Left renal pelvis (tissue), 4 donors: ENCODE measurements at places on chromosomes 6 and 20.

DNA sequence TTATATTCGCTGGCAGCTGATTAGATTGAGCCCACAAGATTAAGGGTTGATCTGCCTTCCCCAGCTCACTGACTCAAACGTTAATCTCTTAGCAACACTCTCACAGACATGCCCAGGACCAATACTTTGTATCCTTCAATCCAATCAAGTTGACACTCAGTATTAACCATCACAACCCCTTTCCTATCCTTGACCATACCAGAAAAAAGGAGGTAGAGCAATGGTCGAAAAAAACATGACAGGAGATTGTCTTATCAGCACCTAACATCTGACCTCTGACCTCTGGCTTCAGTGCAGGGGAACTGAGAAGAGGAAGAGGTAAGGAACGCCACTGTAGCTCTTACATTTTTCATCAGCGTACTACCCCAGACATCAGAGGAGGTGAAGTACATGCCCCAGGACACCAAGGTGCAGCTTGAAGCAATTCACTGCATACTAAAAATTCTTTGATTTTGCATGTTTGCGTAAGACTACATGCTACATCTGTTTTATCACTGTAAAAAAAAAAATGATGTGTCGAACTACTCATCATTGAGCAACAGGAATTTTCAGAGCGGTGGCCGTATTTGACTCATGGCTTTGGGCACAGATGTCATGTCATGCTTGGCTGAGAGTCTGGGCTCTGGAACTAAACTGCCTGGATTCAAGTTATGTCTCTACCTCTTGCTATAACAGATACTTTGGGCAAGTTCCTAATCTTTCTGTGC is 188.0 kb upstream of the TAB2 start:
- DNase-seq = no peak

DNA sequence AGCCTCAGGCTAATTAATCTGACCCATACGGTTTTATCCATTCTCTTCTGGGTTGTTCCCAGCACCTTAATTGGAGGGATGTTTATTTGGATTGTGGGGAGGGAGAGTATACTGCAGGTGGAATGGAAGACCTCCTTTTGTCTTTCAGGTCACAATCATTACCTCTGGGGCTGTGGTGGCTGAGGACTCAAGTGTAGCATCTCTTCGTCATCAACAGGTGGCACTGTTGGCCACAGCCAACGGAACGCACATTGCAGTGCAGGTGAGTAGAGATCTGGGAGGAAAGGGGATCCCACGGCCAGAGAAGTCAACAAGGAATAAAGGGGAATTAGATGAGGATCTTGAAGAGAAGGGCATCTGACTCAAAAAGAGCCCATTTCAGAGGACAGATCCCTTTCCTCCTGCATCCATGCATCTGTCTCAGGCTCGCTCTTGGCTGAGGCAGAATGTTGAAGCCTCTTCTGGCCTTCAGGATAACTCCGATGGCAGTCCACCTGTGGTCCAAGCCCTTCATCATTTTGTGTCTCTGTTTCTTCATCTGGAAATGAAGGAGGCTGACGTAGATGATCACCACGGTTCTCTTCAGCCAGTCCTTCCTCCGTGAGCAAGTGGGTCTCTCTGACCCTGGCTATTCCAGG is 3.2 kb upstream of the DEF6 start:
- no peak for DNase-seq

DNA sequence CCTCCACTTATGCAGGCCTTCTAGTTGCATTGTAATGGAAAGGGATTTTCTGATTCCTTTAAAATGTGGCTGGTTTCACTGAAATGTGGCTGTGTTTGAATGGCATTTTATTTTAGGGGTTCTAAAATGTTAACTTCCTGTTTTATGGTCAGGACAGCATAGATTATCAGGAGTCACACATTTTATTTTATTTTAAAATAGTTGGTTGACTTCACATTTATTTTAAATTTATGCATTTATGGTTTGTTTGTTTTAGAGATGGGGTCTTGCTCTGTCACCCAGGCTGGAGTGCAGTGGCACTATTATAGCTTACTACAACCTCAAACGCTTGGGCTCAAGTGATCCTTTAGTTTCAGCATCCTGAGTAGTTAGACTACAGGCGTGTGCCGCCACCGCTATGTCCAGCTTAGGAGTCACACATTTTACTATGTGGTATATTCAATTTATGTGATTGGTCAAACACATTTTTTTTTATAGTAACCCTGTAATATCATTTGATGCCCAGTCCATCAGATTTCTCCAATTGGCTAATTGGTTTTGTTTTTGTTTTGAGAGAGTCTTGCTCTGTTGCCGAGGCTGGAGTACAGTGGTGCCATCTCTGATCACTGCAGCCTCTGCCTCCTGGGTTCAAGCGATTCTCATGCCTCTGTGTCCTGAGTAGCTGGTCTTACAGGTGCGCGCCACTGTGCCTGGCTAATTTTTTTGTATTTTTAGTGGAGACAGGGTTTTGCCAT is 2.3 kb downstream of the DTD1 start:
- DNase-seq = no peak

- DNase-seq = no peak
These were observed 88.0 kb downstream of the MRPL14 start for GRCh38 chr6:44039191-44039719.

DNA sequence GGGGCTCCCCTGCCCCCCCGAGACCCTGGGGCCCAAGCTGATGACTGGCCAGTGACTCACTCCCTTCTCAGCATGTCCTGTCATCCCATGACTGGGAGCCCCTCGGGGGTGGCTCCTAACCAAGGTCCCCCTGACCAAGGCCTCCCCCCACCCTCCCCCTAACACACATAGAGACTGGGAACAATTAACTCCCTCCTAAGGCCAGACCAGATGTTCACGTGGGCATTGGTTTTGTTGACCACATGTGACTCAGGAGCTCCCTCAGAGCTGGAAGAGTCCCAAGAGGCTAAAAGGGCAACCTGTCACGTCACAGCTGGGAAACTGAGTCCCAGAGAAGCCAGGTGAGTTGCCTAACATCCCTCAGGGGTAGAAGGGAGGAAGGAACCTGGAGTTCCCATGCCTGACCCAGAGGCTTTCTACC is 10.6 kb upstream of the CCN5 start:
- DNase-seq = no peak

- DNase-seq = no peak
These were observed 16.3 kb downstream of the IRAK1BP1 start for GRCh38 chr6:78883651-78884050.

DNA sequence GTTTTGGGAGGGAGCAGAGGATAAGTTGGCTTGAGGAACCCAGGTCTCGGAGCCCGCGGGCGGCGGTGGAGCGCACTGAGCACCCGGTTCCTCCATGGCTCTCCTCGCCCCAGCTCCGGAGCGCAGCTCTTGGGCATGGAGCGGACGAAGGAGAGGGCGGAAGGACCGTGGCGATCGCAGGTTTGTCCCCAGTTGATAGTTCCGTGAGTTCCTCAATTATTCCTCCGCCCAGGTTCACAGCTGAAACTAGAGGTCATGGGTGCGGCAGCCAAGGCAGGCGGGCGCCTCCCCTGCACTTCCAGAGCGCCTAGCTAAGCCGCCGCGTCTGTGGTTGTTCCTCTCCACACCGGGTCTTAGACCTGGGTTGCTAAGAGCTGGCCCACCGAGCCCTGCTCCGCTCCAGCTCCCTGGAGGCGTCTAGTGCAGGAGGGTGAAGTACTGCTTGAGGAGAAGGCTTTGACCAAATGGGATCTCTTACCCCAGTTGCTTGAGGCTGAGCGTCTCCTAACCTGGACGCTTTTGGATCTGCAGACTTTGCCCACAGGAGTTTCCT is at the start of gene HTR1B:
HTR1B (minus strand) TSS at position 184 of the 553 bp plus-strand sequence; CDS start at position 96, 88 bp downstream.
- no peak for DNase-seq

DNA sequence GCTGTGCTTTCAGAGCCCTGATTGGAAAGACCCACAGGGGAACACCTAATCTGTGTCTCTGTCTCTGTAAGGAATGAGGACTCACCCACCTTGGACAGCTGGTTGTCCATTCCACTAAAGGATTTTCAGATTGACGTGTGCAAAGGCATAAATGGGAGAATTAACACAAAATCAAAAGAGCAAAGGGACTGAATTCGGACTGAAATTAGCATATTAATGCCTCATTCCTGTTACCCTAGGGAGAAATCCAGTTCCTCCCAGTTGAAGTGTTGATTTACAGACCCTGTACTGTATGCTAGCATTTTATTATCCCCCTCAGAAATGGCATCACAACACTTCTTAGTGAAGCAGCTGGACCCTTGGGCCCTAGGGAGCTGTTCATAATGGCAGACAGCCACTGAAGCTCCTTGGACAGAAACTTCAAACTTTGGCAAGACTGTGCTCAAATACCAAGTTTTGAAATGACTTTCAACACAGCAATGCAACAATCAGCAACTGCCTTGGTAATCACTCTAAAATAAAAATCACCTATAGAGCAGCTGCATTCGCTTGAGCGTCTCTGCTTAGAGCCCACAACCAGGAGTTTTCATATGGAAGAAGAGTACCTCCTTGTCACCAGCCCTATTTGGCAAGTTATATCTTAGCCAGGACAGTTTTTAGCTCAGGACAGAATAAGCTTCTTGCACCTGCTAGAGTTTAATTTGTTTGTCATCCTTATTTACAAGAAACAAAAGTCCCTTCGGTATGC is 118.1 kb downstream of the TRDN start:
- DNase-seq = no peak

DNA sequence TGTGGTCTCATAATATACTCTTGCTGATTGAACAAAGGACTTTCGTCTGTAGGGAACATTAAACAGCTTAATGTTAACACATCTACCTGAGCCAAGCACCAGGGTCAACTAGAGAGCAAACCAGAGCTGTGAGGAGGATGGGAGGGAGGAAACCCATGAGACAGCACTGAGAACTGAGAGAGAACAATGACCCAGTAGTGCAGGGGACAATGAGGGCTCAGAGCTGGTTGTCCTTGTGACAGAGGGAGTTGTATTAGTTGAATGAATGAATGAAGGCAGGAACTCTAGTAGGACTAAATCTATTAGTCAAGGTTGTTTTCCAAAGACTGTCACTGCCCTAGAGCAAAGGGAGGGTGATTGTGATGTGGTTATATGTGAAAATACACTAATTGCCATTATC is 28.2 kb upstream of the GSTA4 start:
- no peak for DNase-seq

DNA sequence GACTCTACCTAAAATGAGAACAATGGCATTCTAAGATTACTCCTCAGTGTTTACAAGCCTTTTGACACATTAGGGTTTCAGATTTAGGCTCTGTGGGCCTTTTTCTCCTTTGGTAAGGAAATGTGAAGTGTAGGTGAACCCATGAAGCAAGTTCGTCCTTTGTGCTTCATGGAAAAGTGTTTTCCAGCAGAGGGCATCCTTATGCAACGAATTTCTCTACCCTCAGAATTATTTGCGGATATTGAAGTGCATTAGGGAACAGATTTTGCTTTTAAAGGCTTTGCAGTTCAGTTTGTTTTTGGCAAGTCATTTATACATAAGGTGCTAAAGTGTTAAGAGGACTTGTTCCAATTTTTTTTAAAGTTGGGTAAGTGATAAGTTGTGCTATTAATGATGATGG is 55.7 kb upstream of the FERMT1 start:
- DNase-seq = no peak

GRCh38 chr6:219019-219570 is 73.2 kb upstream of the DUSP22 start:
- DNase-seq = no peak

GRCh38 chr20:2051946-2052345 is 49.7 kb upstream of the STK35 start:
- no peak for DNase-seq

DNA sequence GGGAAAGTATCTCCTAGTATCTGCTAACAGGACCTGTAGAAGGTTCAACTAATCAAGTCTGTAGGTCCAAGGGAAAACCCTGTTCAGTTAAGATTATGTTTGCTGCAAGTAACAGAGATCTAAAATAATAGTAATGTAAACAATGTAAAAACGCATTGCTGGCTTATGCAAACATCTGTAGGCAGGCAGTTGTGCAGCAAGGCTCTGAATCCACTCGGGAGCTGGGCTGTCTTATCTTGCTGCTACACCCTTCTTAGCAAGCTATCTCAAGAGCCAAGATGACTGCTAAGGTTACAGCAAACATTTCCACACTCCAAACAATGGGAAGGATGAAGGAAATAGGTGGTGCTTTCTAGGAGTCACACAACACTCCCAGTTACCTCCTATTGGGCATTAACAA is 397.3 kb upstream of the NRSN1 start:
- DNase-seq = no peak

DNA sequence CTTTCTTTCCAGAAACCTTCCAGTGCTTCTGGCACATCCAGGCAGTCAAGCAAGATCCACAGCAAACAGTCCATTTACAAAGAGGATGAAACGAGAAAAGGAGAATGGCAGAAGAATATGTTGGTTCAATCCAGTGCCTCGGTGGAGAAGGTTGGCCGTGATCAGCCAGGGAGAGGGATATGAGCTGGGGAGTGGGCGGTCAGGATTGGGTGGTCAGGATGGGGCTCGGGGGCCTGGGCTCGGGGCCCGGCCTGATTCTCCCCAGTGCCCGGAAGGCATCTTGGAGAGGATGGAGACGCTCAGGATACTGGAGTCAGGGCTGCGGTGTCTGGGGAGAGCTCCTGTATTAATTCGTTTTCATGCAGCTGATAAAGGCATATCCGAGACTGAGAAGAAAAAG is 61.3 kb downstream of the EFCAB8 start:
- DNase-seq = no peak

- no peak for DNase-seq
These were observed 19.4 kb downstream of the ULBP1 start for GRCh38 chr6:149983145-149983544.

GRCh38 chr20:24782801-24783630 is 166.1 kb upstream of the CST7 start:
- DNase-seq = no peak

DNA sequence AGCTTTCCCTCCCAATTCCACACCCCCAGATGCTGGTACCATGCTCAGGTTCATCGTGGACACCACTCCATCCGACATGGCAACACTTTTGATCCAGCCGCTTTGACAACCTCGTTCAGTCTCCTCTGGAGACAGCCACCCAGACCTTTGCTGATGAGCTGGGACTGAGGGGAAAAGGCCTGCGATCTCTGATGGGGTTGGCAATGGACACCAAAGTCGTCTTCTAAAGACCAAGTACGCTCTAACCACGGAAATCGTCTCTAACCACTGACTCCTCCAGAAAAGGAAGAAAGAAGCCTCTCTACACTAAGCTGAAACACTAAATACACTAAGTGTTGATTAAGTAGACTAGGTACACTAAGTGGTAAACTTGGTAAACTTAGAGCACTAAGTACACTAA is 26.1 kb upstream of the HLA-E start:
- DNase-seq = no peak

- no peak for DNase-seq
These were observed 90.5 kb downstream of the PRND start for GRCh38 chr20:4812216-4812615.

GRCh38 chr20:57503035-57503658 is 21.8 kb downstream of the CTCFL start:
- no peak for DNase-seq
